ENCODE measurements at places on chromosomes 2 and 18.

DNA sequence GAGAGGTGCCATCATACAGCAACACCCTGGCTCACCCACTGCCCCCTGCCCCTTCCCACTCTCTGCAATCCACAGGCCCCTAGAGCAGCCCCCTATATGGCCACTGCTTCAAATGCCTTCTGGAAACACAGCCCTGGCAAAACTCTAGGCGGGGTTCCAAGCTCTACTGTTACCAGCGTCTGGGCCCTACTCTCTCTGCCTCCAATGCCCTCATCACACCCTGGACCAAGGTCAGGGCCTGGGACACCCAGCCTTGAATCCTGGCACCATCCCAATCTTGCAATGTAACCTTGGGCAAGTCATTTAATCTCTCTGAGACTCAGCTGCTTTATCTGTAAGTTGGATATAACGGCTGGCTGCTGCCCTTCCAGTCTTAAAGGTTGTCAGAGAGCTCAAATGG, 39.2 kb upstream of the LOXHD1 start:
- peak; percentile 6 for ATAC-seq

- peak; percentile 5 for ATAC-seq
Measured at GRCh38 chr2:120323214-120323613, 22.7 kb upstream of the INHBB start.

GRCh38 chr2:157771234-157771633, 104.9 kb downstream of the ACVR1 start:
- no peak for ATAC-seq

DNA sequence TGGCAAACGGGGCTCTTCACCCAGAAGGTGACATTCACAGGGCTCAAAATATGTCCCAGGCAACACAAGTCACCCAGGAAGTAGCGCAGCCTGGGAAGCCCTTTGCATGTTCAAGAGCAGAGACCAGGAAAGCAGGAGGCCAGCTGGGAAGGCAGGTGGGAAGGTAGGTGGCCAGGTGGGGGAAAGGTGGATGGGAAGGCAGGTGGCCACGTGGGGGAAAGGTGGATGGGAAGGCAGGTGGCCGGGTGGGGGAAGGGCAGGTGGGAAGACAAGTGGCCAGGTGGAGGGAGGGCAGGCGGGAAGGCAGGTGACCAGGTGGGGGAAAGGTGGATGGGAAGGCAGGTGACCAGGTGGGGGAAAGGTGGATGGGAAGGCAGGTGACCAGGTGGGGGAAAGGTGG, 102.7 kb downstream of the ZNF516 start:
- ATAC-seq, result no peak

- ATAC-seq, result no peak
Measured at GRCh38 chr2:128390256-128390990, 71.8 kb upstream of the HS6ST1 start.

DNA sequence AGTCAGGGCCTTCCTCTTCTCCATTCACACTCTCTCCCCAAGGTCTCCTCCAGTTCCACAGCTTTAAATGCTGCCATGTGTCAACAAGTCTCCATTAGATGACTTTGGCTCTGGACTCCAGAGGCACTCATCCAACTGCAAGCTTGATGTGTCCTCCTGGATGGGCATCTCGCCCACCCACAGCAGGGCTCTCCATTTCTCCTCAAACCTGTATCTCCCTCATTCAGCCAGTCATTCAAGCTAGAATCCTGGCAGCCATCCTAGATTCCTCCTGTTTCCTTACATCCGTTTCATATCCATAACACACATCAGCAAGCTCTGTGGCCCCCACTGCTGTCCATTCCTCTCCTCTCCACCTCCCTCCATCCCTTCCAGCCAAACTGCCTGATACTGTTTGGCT, 88.4 kb upstream of the AFF3 start:
- ATAC-seq, result no peak

DNA sequence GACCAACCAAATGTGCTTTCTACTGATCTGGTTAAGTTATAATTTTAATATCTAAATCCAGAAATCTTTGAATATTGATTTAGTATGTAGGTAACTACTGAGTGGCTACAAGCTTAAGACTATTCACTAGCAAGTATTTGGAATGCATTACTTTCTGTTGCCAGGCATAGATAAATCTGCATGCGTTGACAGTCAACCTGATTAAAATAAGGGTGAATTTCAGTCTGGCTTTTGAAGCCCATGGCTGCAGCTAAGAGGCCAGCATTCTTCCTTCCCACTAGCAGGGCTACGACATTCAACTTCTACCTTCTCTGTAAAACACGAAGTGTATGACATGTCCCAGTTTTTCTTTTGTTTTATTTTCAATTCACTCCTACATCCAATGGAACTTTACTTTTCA, 340.6 kb downstream of the EPHA4 start:
- no peak for ATAC-seq

GRCh38 chr2:160061944-160062291, 497 bp downstream of the PLA2R1 start:
- ATAC-seq, result no peak

DNA sequence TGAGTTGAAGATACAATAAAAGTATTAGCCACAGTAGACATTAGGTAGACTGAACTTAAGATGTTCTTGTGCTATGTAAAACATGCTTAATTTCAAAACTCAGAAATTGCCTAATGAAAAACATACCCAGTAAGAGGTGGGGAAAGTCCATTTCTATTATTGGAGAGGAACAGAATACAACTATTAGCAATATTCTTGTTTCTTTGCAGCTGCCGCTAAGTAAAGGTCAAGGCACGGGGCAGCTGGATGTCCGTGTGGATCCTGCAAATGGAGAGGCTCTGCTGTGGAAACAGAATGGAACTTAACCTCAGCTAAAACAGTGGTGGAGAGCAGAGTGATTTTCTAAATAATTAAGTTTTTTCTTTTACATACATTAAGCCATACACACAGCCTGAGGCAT, 139.2 kb upstream of the ARHGAP28 start:
- no peak for ATAC-seq

GRCh38 chr2:85794491-85795121, 40.8 kb downstream of the ATOH8 start:
- ATAC-seq, result peak; percentile 18

GRCh38 chr2:238847419-238847801, 475 bp upstream of the TWIST2 start:
- ATAC-seq, result no peak

GRCh38 chr2:124559236-124559635, 534.1 kb downstream of the CNTNAP5 start:
- ATAC-seq, result no peak

GRCh38 chr2:177422271-177422670, 29.7 kb downstream of the AGPS start:
- ATAC-seq, result no peak

DNA sequence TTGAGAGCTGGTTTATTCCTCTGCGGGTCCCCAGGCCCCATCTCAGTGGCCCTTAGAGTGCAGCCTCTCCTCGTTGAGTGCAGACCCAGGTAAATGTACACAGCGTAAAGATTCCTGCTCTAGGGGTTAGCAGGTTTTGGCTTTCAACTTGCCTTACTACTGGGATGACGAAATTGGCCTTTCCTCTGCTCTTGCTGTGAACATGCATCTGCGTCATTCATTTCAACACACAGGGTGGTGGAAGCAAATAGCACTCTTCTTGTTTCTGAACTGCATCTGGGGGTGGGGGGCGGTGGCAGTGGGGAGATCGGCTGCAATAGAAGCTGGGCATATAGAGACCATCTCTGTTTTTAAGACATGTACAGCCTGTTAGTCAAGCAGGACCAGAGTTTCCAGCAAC, 16.5 kb upstream of the SLC16A14 start:
- ATAC-seq, result no peak

DNA sequence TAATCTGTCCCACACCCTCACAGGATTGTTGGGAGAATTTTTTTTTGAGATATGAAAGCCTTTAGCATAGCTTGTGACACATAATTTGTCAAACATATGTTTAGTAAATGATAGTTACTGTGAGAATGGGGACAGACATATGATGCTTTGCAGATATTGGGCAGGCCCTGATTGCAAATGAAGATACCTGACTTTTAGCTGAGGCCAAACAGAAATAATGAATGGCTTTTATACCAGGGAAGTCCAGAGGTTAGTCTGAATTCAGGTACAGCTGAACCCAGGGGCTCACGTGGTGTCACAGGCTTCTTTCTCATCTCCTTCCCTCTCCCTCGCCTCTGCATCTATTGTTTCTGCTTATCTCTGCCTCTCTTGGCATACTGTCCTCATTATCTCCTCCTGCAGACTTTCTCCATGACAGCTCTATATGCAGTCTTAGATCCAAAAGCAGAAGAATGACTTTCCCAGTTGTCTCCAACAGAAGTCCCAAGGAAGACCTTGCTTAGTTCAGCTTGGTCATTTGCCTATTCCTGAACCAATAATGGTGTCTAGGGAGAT, 4.9 kb upstream of the WNT10A start:
- ATAC-seq, result no peak

DNA sequence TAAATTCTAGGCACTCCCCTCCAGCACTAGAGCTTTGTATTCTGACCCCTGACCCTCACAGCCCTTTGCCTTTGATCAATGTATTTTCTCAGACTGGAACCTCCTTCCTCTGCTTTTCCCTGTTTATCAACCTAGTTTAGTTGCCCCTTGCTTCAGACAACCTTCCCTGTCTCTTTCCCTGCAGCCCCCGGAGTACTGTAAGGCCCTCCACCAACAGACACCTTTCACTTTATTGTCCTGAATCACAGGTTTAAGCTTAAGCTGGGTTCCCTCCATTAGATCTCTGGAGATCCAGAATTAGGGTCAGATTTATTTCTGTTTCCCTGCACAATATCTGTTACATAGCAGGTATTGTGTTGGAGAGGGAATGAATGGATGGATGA, 140.2 kb downstream of the DDX1 start:
- ATAC-seq, result no peak

GRCh38 chr2:203840655-203841205, 26.8 kb upstream of the CTLA4 start:
- ATAC-seq, result no peak

DNA sequence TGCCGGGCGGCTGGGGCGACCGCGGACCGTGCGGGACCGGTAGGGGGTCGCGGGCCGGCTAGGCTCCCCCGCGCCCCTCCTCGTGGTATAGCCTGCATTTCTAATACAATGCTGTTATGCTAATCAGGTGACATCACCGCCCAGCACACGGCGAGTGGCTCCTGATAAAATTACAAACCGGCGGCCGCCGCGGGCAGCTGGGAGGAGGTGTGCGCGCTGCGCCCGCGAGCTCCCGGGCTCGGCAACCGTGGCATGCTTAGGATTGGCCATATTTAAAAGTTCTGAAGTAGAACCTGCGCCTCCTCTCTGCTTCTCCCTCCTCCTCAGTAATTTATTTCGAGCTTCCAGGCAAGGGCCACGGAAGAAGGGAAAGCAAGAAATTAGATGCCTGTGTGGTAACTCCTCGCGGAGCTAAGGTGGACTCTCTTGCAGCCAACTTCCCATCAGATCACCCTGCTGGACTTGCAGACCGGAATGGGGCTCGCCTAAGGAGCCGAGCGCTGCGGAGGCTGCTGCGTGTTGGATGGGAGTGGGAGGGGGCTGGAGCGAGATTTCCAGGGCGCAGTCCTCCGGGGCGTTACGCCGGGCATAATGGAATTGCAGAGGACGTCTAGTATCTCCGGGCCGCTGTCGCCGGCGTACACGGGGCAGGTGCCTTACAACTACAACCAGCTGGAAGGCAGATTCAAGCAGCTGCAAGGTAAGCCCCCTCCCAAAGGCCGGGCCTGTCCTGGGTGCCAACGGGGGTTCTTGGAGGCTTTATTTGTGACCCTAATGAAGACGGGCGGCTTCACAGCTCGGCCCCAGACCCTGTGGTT, 102.3 kb downstream of the SPTBN1 start:
- peak; percentile 79 for ATAC-seq

DNA sequence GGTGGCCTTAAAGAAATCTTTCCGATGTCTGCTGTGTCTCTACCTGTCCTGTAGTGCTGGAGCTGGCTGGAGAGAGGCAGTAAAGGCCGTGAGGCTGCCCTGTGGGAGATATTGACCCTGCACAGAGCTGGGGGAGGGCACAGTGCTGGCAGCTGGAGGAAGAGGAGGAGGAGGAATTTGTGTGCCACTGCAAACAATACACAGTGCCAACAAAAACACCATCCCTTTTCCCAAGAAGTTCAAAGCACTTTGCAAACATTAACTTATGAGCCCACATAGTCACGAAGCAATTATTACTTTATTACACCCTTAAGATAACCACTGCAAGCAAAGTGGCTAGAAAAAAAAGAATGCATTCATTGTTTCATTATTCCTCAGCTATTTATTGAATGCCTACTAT, 45.0 kb upstream of the CYTIP start:
- no peak for ATAC-seq

- ATAC-seq, result no peak
Measured at GRCh38 chr18:10727477-10727876, 201.7 kb downstream of the NAPG start.

DNA sequence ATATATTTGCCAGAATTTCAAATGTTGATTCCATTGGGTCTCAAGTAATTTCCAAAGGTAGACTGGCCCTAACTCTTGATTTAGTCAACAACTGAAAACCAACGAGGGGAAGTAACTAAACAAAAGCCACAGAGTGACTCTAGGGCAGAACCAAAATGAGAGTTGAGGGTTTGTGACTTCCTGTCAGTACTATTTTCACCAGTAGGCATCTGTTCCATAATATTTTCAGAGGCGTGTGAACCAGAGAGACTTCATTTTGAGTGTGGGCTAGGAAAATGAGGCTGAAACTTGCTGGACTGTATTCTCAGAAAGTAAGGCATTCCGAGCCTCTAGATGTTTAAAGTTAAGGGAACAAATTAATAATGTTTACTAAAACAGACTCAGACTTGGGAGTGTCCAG, 70.6 kb downstream of the GDF7 start:
- ATAC-seq, result peak; percentile 51

DNA sequence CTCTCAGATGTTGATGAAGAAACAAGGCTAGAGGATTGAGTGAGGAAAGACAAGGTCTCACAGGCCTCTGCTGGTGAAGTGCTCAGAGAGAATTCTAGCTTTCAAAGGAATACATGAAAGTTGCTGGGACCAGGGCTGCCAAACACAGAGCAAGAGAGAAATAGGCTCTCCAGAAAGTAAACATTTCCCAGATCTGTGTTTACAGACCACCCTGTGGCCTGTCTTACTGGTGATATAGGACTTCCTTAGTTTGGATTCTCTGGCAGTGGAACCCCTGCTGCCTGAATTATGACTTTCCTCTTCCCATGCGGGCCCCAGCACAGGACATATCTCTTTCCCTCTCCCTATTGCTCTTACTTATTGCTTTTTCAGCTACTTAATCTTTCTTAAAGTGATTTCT, 64.5 kb downstream of the TACR1 start:
- no peak for ATAC-seq

GRCh38 chr2:204110338-204110741, 173.8 kb downstream of the ICOS start:
- ATAC-seq, result peak; percentile 51

DNA sequence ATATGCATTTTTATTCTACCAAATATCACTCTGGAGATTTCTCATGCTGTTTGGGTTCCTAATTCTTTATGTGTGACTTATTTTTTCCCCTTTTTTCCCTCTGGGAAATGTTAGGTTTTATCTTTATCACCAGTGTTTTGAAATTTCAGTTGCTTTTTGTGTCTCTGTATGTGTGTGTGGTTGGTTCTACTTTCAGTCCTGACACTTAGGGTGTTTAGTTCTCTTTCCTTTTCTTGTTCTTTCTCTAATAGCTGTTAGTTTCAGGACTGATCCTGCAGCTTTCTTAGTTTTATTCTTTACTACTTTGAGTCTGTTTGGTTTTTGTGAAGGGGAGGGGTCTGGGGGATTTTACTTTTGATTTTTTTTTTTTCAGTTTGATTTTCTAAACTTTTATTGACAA, 23.1 kb downstream of the PPM1B start:
- ATAC-seq, result peak; percentile 65

- no peak for ATAC-seq
Measured at GRCh38 chr2:99545066-99545465, 55.2 kb upstream of the REV1 start.

GRCh38 chr2:124328397-124328796, 303.3 kb downstream of the CNTNAP5 start:
- no peak for ATAC-seq

GRCh38 chr18:159037-159652, 788 bp downstream of the USP14 start:
- no peak for ATAC-seq
